ENCODE measurements at places on chromosomes 2 and 18.

DNA sequence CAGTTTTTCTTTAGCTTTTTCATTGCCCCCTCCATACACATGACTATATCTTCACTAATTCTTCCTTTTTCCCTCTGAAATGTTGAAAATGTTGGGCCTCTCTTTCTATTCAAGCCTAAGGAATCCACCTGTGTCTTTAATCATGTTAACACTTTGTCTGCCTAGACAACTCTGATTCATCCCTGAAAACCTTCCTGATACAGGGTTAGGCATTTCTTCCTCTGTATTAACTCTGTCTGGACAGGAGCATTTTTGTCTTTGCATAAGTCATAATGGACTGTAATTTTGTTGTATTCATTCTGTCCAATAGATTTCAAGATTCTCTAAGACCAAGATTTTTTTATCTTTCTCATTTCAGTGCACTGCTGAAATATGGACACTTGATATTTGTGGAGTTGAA is 297.3 kb downstream of the IKZF2 start:
- DNase-seq = no peak

GRCh38 chr2:97740590-97741182 is 27.3 kb downstream of the ZAP70 start:
- peak; percentile 28 for DNase-seq

GRCh38 chr2:240255811-240256703 is 115.6 kb upstream of the OTOS start:
- DNase-seq = no peak

DNA sequence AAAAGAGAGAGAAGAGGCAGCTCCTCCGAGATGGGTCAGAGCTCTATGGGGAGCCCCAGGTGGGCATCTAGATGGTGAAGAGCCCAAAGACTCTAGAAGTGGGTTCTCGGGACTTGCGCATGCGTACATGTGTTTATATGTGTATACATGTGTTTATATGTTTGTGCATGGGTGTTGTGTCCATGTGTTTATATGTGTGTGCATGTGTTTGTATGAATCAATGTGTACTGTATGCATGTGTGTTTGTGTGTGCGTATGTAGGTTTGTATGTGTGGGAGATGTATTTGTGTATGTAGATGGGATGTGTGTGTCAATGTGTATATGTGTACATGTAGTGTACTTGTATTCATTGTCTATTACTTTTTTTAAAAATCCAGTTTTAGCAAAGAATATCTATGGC is 25.6 kb downstream of the DNPEP start:
- DNase-seq = no peak

DNA sequence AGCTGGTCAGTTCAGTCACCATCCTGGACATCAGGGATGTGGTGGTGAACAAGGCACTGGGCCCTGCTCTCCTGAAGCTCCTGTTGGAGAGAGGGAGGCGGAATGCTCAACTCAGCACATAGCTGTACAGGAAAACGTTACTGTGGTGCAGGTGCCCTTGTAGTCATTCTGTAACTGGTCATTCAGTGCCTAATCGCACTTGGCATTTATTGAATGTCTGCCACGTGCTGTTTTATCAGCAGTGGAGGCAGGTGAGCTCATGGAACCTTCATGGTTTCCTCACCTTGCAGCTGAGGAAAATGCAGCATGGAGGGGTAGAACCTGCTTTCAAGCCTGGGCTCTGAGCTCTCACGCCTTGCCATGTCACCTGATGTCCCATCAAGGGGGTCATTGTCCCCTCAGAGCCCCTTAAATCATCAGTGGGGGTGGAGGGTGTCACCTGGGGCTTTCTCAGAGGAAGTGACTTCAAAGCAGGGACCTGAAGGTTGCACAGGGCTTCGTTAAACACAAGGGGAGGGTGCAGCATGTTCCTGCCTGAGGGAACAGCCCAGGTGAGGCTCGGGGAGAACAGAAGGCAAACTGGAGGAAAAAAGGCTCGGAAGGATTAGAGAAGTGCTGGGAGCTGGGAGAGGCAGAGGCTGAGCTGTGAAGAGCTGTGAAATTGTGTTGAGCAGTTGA is 56.0 kb upstream of the RPL31 start:
- no peak for DNase-seq

- DNase-seq = no peak
These were observed 27.6 kb downstream of the STK17B start for GRCh38 chr2:196143730-196144131.

- no peak for DNase-seq
These were observed 64.9 kb downstream of the SPRED2 start for GRCh38 chr2:65367524-65367923.

GRCh38 chr2:102176172-102176571 is 10.7 kb upstream of the IL1RL2 start:
- no peak for DNase-seq

GRCh38 chr2:222380456-222380855 is 43.9 kb upstream of the SGPP2 start:
- DNase-seq = no peak

DNA sequence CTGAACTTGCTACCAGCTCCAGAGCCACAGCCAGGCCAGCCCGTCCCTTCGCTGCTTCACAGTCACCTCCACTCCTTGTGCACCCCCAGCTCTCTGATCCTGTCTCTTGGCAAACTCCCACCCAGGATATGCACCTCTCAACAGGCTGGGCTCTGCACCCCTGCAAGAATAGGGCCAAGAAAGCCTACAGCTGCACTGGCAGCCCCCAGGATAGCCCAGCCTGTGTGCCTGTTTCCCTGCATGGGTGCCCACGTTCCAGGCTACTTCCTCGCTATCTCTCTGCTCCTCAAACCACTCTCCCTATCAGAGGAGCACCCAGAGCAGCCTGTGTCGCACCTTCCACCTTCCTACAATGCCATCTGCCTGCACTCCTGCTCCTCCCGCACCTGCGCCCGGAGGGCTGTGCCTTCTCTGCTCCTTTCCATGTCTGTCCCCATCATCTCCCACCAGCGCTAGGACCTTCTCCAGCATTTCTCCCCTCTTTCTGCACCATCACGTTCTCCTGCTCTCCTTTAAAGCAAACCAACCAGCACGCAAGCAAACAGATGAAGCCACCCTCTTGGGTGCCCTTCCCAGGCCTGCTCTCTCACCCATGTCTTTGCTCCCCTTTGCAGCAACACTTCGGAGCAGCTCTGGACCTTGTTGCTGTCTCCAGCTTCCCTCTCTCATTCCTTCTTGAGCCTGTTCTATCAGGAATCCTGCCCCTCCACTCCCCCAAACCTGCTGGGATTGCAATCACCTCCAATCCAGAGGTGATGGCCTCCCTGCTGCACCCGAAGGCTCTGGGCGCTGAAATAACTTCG is 313.2 kb upstream of the HS6ST1 start:
- DNase-seq = no peak

- DNase-seq = peak; percentile 27
These were observed 184.8 kb downstream of the NCK2 start for GRCh38 chr2:105929516-105929915.

- no peak for DNase-seq
These were observed 114.6 kb downstream of the DOCK10 start for GRCh38 chr2:224927646-224928173.

GRCh38 chr18:50507120-50507590 is 52.7 kb upstream of the MAPK4 start:
- DNase-seq = peak; percentile 62

DNA sequence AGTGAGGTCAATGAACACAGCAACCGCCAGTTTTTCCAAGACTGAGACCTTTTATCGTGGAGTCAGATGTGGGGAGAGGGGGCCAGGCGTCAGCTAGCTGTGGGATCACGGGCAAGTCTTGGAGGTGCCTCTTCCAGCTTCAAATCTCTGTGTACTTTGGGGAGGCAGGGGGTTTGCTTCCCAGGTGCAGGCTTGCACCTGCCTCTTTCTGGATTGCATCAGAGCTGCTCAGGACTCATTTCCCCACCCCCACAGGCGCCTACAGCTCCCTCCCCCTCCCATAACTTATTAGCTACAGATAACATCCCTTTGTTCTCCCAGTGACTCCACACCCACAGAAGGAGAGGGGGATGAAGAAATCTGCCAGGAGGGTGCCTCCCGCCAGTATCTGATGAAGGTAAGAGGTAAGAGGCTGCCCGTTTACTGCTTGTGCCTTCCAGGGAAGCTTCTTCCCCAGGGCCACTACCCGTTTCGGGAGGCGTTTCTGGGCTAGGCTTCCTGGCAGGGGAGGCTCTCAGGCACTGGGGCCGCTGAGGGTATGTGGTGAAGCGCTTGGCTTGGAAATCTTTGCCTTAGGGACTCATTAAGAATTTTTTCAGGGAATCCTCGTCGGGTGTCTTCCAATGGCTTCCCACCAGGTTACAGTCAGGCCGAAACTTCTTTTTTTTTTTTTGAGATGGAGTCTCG is 18.8 kb upstream of the MRPL33 start:
- no peak for DNase-seq

DNA sequence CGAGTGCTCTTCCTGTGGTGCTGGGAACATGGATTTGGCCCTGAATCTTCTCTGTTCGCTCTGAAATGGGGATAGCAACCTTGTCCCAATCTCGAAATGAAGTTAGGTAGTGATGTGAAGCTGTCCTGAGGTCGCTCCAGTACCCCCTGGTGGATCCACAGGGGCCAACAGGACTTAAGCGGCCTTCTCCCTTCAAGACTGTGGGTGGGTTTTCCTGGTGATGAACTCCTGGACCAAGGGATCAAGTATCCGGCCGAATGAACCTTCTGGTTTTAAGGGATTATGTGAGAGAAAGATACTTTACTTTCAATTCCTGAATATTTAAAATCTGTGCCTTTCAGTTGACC is 156.5 kb downstream of the NAPG start:
- no peak for DNase-seq

- DNase-seq = no peak
These were observed 29.8 kb downstream of the PIEZO2 start for GRCh38 chr18:11119550-11119949.

GRCh38 chr2:58906081-58906645 is 665.0 kb upstream of the FANCL start:
- no peak for DNase-seq

DNA sequence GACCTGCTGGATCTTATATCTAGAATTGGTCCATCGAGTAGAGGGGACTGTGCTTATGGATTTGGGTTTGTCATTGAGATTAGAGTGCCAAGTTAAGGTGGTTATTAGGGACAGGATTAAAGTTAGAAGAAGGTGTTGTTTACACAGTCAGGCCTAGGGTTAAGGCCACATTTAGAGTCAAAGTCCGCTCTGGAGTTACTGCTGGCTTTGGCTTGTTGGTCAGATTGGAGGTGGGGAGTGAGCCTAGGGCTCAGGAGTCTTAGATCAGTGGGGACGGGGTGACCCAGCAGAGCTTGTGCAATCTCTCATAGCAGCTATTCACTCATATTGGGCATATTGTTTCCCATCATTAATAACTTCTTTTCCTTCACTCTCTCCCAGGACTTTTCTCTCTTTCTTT is 13.5 kb upstream of the EPAS1 start:
- DNase-seq = no peak

DNA sequence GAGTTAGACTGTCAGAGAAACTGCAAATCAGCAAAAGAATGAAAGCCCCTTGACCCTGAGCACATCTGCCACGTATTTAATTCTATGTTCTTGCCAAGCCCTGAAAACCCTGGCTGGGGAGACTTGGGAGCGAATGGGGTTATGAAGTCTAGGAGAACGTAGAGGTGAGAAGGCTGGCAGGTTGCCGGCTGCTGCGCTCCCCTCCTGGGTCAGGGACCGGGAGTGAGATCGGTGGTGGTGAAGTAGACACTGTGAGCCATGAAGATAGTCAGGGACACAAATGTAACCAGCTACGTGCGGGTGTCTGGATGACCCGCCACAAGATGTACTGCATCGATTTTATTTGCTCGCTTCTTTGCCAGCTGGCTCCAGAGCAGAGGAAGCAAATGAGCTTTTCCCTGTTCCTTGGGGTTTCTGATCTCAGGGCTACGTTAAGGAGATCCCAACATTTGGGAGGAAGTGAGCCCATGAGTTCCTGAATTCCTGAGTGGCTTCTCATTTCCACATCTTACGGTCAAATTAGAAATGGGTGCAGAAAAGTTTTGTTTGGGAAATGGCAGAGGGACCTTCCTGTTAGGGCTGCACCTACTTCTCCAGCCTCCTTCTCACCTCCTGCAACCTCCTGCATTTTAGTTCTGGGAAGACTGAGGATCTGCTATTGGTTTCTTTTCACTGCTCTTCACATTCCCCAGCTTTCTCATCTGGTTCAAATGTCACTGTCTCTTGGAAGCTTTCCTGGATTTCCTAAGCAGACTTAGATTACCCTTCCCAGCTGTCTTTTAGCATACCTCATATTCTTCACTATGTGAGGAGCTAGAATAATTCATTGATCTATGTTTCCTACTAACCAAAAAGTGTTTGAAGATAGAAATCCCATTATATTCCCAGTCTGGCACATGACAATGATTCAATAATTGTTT is 360.6 kb downstream of the ZNF521 start:
- DNase-seq = no peak

- no peak for DNase-seq
These were observed 8.2 kb downstream of the CTDP1 start for GRCh38 chr18:79687806-79688205.

- no peak for DNase-seq
These were observed 1286.2 kb downstream of the SUCLG1 start for GRCh38 chr2:83172841-83173240.

- no peak for DNase-seq
These were observed 28.8 kb downstream of the CNRIP1 start for GRCh38 chr2:68290901-68291300.

DNA sequence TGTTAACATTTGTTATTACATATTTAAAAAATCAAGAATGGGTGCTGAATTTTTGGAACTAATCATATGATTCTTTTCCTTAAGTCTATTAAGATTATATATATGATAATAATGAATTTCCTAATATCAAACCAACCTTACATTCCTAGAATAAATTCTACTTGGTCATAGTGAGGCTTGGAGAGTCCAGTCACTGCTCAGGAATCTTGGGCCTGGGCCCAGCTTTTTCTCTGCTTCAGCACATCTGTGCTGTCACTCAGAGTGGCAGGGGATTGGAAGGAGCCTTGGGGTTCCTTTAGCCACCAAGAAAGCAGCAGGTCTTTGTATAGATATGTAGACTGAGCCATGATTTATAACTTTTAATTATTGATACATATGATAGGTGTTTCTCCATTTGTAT is 19.9 kb upstream of the ZAP70 start:
- no peak for DNase-seq

- no peak for DNase-seq
These were observed 42.8 kb upstream of the CYTIP start for GRCh38 chr2:157486596-157487270.

DNA sequence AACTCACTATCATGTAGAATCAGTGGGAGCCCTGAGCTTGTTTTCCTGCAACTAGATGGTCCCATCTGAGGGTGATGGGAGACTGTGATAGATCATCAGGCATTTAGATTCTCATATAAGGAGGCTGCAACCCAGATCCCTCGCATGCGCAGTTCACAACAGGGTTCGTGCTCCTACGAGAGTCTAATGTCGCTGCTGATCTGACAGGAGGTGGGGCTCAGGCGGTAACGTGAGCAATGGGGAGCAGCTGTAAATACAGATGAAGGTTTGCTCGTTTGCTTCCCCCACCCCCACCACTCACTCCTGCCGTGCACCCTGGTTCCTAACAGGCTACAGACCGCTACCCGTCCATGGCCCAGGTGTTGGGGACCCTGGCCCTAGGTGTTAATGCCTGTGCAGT is 113.6 kb downstream of the RNF144A start:
- no peak for DNase-seq
